ENCODE measurements at places on chromosomes 7 and 10.

DNA sequence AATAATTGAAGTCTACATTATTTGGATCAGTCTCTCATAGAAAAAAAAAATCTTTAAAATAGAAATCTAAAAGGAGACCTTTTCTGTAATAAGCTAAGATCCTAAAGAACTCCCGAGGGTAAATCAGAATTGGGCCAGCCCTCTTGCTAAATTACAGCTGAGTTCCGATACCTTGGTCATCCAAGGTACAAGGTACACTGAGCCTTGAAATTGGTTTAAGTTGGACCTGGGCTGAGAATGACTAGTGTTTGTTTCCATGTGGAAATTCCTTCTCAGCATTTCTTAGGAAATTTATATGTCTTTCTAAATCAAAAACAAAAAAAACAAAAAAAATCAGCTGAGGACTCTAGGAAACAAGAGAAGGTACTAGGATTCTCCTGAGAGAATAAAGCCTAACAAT is 64.9 kb downstream of the DNMBP start:
- DNase-seq, result no peak

DNA sequence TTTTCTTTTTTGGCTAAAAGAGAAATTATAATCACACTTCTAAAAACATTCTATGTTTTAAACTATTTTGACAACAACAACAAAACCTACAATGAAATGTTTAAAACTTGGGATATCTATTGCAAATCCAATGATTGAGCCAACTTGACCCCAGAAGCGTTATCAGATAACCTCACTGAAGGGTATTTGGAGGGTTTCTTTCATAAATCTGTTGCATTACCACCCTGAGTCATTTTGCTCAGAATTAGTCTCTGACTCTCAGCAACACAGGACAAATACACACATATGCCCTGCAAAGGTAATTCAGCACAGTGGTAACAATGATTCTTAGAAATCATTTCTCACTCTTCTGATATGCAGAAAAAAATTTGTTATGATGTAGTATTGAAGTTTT is 2.3 kb upstream of the COL1A2 start:
- DNase-seq, result no peak

GRCh38 chr7:157788573-157788972 is 451.8 kb downstream of the DNAJB6 start:
- no peak for DNase-seq

DNA sequence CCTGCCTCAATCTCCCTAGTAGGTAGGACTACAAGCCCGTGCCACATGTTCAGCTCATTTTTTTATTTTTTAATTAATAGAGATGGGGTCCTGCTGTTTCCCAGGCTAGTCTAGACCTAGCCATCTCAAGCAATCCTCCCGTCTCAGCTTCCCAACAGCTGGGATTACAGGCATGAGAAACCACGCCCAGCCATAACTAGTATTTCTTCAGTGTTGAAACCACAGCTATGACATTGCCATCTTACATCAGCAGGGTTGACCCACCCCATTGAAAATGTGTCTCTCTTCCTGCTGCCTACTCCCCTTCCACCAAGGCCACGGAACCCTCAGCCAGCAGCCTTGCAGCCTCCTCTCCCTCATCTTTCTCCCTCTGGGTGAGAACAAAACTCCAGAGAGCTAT is 62.1 kb upstream of the ZNF746 start:
- no peak for DNase-seq

- no peak for DNase-seq
These were observed 13.8 kb downstream of the PTTG1IP2 start for GRCh38 chr7:90483251-90483650.

- DNase-seq, result no peak
These were observed 115.3 kb downstream of the ST7 start for GRCh38 chr7:117068511-117069145.

- DNase-seq, result no peak
These were observed 23.6 kb downstream of the NOBOX start for GRCh38 chr7:144379776-144380384.

DNA sequence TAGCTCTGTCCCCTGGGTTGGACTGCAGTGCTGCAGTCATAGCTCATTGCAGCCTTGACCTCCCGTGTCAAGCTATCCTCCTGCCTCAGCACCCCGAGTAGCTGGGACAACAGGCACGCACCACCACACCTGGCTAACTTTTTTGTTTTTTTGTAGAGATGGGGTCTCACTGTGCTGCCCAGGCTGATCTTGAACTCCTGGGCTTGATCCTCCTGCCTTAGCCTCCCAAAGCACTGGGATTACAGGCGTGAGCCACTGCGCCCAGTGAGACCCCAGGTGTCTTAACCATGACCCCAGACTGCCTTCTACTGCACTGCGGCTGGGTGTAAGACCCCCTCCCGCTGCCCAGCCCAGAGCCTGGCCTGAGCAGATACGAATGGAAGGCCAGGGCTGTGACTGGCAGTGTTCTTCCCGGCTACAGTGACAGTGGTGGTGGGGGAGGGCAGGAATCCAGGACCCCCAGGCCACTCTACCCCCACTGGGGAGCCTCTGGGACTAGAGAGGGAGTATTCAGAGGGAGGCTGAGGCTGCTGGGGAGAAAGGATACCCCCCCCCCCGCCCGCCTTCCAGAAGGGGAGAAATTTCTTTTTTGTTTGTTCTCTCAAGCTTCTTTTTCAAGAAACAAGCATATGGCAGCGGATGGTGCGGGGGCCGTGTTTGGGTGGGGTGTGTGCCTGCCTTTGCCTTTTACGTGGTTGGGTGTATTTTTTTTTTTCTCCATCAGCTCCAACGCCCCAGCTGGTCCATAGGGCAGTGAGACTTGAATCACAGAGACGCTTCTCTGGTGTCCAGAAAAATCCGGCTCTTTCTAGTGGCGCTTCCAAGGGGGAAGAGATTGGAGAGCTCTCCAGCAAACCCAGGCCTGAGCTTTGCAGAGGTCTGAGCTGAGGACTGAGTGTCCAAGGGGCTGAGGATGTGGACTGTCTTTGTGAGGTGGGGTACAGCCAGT is 36.6 kb downstream of the GTF2IRD1 start:
- no peak for DNase-seq

DNA sequence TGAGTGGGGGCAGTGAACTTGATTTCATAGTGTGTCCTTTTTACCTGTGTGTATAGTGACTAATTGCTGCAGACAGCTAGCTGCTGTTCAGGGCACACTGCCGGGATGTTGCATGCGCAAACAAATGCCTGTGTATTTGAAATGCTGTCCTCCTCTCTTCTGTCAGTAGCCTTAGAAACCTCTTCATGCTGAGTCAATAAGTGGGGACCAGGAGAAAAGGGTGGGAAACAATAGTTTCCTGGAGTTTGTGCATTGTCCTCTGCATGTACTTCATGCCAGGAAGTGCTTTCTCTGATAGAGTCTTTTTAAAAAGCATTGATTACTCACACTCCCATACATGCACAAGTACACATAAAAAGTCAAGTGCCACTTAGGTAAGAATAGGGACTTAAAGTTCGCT is 1183.7 kb upstream of the CELF2 start:
- no peak for DNase-seq

- DNase-seq, result no peak
These were observed 1.1 kb downstream of the ADK start for GRCh38 chr10:74151879-74152722.

- DNase-seq, result no peak
These were observed 51.3 kb downstream of the POLL start for GRCh38 chr10:101536800-101537199.

GRCh38 chr7:27634671-27635493 is 27.8 kb downstream of the HIBADH start:
- DNase-seq, result no peak

- DNase-seq, result no peak
These were observed 27.1 kb downstream of the PRF1 start for GRCh38 chr10:70575486-70575873.

DNA sequence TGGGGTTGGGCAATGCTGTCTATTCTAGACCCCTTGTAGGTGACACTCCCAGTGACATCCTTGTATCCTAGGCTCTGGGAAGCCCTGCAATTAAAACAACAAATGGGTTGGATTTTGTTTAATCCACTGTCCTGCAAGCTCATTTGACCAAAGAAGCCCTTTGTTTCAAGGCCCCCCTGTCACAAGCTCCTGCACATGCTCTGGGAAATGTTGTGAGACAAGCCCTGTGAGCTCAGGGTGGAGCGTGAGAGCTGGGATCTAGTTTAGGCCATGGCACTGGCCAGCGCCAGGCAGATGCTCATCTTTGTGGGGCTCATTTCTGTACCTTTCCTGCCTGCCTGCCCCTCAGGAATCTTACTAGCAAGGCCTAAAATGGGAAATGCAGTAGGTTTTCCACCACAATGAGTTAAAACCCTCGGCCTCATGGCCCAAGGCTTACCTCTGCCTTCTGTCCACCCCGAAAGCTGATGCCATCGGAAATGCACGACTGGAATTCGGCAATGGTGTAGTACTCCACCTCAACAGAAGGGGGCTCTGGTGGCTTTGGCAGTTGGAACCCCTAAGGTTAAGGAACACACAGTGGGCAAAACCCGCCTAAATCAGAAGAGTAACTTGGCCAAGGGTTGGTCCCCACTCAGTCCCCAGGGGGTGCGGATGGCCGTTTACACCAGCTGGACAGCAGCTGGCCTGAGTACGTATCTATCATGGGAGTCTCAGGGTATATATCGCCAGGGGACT is 112.0 kb downstream of the NEURL1 start:
- peak; percentile 36 for DNase-seq

- no peak for DNase-seq
These were observed 41.9 kb downstream of the DGKI start for GRCh38 chr7:137804836-137805235.

GRCh38 chr7:132548489-132549078 is 27.7 kb downstream of the PLXNA4 start:
- no peak for DNase-seq

DNA sequence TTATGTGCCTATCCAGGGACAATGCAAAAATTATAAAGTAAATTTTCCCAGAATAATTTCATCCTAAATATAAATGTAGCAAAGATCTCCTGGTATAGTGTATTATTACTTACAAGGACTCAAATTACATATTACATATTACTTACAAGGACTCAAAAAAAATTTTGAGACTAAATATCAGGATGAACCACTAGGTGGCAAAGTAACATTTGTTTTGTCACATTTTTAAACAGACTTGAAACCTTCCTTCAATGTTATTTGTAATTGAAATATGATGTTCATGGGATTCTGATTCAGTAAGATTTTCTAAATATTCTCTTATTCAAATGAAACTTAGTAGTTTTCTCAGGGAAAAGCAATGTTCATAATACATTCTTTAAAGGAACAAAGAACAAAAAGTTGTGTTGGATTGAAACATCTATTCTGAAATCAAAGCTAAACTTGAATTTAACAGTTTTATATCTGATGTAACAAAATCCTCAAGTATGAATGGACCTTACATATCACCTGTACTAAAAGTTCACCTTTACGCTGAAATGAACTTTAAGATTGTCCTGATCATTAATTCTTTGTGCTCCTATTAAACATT is 74.3 kb upstream of the GNAI1 start:
- DNase-seq, result no peak

- no peak for DNase-seq
These were observed 71.6 kb downstream of the SH2D4B start for GRCh38 chr10:80609331-80609730.

GRCh38 chr10:50512743-50513416 is 110.9 kb downstream of the SGMS1 start:
- DNase-seq, result peak; percentile 26

DNA sequence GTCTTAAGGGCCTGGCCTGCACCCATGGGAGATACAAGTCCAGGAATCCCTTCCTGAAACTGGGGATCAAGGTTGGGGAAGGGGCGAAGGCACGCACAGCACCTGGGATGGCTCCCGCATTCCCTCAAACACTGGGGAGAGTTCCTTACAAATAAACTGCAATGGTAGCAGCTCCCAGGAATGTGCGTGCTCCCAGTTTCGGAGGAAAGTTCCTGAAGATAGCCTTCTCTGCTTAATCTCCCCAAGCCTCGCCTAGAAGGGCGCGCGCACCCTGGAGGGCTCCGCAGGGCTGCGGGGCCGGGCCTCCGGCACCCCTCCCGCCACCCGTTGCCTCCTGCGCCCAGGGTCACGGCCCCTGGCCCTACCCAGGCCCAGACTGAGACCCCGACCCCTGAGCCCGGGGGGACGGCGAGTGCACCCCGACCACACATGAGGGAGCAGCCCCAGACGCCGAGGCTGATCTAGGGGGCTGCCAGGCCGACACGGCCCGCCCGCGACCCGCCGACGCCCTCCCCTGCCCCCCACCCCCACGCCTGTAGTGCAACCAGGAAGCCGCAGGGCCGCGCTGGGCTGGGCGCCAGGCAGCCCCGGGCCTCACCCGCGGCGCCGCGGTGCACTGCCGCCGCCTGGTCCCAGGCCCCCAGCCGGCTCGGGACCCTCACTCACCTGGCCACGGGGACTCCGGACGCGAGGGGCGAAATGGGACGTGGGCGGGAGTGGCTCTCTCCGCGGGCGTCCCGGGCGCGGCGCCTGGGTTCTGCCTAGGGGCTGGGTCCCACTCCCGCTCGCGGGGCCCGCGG is 460 bp downstream of the ANXA11 start:
- peak; percentile 15 for DNase-seq

DNA sequence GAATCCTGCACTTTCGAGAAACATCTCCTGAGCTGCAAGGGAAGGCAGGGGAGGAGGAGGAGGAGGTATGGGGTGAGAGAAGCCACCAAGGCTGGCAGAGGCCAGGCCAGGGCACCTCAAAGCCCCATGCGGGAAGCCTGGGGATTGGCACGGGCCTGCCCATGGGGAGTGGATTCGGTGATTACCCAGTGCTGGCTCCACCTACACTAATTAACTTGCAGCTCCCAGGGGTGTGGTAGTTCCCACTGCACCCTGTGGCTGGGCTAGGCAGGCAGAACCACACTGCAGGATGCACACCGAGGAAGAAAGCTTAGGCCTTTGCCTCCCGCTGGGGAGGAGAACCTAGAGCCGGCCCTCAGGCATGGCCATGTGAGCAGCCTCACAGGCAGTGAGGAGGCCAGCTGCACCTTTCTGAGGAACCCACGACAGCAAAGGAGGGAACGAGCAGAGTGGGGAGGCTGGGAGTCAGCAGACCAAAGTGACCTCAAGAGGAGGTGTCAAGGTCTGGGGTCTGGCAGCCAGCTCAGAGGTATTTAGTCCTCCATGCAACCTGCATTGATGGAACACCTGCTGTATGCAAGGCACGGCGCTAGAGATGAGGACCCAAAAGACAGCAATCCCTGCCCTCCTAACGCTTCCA is 27.2 kb downstream of the GRID1 start:
- DNase-seq, result no peak
